Naive B cell (primary cell): ENCODE measurements at places on chromosomes 11 and 22.

- DNase-seq, result no peak
- H3K4me1 ChIP-seq, result no peaks in the 10 kb centered on the region
- no peaks in the 10 kb centered on the region for H3K27me3 ChIP-seq
- no peak overlapping the region for H3K4me3 ChIP-seq
- H3K36me3 ChIP-seq, result no peaks in the 10 kb centered on the region
Observed at GRCh38 chr11:34278693-34279297, 79.0 kb downstream of the ABTB2 start.

GRCh38 chr11:115458877-115459276 lies 45.3 kb downstream of the CADM1 start:
- H3K4me3 ChIP-seq, result no peak overlapping the region
- H3K27ac ChIP-seq, result no peak overlapping the region
- H3K4me1 ChIP-seq, result no peaks in the 10 kb centered on the region
- no peaks in the 10 kb centered on the region for H3K27me3 ChIP-seq
- DNase-seq, result no peak

GRCh38 chr11:58893899-58894298 lies 45.4 kb upstream of the GLYATL1 start:
- DNase-seq, result no peak
- H3K27ac ChIP-seq, result no peak overlapping the region
- H3K36me3 ChIP-seq, result no peaks in the 10 kb centered on the region
- no peaks in the 10 kb centered on the region for H3K27me3 ChIP-seq
- H3K4me1 ChIP-seq, result peaks cover 7% of the 10 kb centered on the region
- no peak overlapping the region for H3K4me3 ChIP-seq

DNA sequence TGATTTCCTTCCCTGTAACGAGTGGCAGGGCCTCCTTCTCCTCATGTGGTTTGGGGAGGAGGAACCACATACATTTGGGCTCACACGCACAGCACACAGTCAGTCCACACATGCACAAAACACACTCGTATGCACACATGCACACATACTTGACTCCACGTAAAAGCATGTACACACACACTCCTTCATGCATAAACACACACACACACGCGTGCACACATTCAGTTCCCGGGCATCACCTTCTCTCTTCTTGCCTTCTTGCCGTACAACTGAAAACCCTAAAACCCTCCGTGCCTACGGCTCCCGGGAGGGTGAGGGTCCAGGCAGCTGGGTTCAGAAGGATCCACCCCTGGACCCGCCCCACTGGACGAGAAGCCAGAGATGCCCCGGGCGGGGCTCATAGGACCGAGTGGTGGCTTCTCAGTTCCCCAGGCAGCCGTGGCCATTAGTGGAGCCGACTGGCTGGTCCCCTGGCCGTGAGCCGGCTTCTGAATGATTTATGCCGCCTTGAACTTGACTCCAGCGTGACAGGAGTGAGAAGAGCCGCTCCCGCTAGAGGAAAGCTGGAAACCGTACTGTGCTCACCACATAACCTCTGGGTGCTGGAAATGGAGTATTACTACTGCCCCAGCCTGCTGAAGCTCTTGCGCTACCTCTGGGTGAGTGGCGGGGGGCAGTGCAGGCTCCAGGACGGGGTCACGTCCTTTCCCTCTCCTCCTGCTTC lies 117.4 kb downstream of the KIAA1671 start:
- no peak overlapping the region for H3K4me3 ChIP-seq
- peaks cover 49% of the 10 kb centered on the region for H3K27me3 ChIP-seq
- H3K4me1 ChIP-seq, result peaks cover 12% of the 10 kb centered on the region
- no peak for DNase-seq

DNA sequence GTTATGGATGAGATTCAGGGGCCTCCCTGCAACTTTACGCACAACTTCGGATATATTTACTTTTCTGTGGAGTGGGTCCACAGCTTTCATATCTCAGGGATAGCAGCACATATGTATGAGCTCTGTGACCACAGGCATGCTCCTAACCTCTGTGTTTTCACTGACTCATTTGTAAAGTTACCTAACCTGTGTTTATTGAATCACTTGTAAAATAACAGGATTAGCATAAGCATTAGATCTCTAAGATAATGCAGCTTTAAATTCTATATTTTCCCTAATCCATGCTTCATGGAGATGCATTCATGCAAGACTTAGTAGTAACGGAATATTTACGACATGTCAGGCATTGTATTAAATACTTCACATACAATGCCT lies 47.9 kb upstream of the DDI1 start:
- no peaks in the 10 kb centered on the region for H3K27me3 ChIP-seq
- no peak overlapping the region for H3K27ac ChIP-seq
- no peaks in the 10 kb centered on the region for H3K36me3 ChIP-seq

GRCh38 chr11:34936945-34937629 lies 20.7 kb downstream of the PDHX start:
- H3K36me3 ChIP-seq, result peaks cover 25% of the 10 kb centered on the region
- H3K27ac ChIP-seq, result no peak overlapping the region
- peaks cover 19% of the 10 kb centered on the region for H3K4me1 ChIP-seq
- H3K4me3 ChIP-seq, result no peak overlapping the region
- no peaks in the 10 kb centered on the region for H3K27me3 ChIP-seq
- no peak for DNase-seq

DNA sequence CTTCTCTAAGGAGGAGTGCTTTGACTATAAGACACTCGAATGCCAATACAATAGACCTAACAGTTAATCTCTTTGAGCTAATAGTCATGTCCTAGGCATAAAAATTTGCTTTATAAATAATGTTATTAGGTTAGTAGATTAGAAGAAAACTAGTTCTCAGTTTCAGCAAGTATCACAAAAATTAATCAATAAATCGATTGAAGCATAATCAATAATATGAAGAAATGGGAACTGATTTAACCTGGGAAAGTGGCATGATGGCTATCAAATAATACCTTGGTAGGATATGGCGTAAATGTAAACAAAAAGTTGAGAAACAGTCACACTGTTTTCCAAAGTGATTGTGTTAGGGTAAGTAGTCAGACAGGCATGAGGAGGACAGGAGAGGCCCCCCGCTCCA lies 676.3 kb downstream of the OPCML start:
- no peak overlapping the region for H3K27ac ChIP-seq
- H3K36me3 ChIP-seq, result no peaks in the 10 kb centered on the region
- no peak for DNase-seq
- no peaks in the 10 kb centered on the region for H3K27me3 ChIP-seq
- H3K4me3 ChIP-seq, result no peak overlapping the region

GRCh38 chr11:88340366-88340935 lies 2.9 kb upstream of the CTSC start:
- DNase-seq, result no peak
- no peaks in the 10 kb centered on the region for H3K27me3 ChIP-seq
- H3K36me3 ChIP-seq, result no peaks in the 10 kb centered on the region
- H3K27ac ChIP-seq, result peak overlapping the region; percentile 85
- H3K4me3 ChIP-seq, result peak overlapping the region; percentile 88
- H3K4me1 ChIP-seq, result peaks cover 25% of the 10 kb centered on the region

DNA sequence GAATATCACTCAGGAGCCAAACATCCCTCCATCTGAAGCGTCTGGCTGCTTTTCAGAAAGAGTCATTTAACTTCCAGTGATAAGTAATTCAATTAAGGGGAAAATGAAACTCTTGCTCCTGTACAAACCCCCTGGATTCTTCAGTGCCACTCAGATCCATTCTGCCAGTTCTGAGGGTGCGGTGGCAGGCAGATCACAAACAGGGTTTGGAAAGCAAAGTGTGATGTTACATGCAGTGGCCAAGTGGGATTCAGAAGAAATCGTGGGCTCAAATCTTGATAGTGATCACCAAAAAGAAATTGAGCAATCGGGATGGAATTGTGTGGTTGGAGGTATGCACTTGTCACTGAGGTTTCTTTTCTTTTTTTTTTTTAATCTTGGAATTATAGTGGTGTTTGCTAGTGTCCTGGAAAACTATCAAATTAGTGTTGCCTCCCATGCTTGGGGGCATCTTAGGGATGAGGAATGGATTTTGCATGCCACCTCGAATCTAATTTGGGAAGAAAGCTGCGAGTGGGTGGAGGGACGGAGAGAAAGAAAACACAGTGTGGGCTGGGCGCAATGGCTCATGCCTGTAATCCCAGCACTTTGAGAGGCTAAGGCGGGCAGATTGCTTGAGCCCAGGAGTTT lies 22.5 kb upstream of the RTL6 start:
- H3K36me3 ChIP-seq, result peaks cover 17% of the 10 kb centered on the region
- peaks cover 51% of the 10 kb centered on the region for H3K27me3 ChIP-seq
- no peak overlapping the region for H3K4me3 ChIP-seq

DNA sequence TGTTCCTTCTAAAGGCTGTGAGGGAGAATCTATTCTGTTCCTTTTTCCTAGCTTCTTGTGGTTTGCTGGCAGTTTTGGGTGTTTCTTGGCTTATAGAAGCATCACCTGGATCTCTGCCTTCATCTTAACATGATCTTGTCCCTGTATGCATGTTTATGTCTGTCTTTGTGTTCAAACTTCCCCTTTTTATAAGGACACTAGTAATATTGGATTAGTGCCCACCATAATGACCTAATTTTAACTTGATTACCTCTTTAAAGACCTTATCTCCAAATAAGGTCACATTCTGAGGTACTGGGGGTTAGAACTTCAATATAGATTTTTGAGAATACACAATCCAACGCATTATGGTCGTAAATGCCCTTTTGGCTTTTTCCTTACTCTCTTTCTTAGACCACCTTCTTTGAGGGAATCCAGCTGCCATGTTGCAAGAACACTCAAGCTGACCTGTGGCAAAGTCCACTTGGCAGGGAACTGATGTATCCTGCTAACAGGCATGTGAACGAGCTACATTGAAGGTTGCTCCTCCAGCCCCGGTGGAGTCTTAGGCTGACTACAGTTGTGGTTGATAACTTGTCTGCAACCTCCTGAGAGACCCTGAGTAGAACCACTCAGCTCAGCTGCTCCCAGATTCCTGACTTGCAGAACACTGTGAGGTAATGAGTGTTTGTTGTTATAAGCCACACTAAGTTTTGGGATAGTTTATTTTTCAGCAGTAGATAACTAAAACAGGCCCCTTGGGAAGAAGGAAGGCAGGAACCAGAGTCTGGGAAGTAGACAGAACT lies 127.1 kb upstream of the OR9Q1 start:
- no peaks in the 10 kb centered on the region for H3K36me3 ChIP-seq
- no peak overlapping the region for H3K4me3 ChIP-seq
- no peak for DNase-seq
- no peaks in the 10 kb centered on the region for H3K4me1 ChIP-seq
- no peak overlapping the region for H3K27ac ChIP-seq
